ENCODE measurements at places on chromosomes 1 and 21.

GRCh38 chr1:231693361-231694074, 66.9 kb downstream of the DISC1 start:
- DNase-seq: no peak

GRCh38 chr1:175341631-175342429, 149.3 kb upstream of the KIAA0040 start:
- DNase-seq: no peak

DNA sequence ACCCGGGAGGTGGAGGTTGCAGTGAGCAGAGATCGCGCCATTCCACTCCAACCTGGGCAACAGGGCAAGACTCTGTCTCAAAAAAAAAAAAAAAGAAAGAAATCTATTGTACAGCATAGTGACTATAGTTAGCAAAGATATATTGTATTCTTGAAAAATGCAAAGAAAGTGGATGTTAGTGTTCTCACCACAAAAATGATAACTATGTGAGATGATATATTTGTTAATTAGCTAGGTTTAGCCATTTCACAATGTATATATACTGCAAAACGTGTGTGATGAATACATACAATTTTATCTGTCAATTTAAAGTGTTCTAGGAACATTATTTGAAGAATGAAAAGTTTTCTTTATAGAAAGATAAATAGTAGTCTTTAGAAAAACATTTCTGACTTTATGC, 179.9 kb downstream of the AK5 start:
- DNase-seq: no peak

DNA sequence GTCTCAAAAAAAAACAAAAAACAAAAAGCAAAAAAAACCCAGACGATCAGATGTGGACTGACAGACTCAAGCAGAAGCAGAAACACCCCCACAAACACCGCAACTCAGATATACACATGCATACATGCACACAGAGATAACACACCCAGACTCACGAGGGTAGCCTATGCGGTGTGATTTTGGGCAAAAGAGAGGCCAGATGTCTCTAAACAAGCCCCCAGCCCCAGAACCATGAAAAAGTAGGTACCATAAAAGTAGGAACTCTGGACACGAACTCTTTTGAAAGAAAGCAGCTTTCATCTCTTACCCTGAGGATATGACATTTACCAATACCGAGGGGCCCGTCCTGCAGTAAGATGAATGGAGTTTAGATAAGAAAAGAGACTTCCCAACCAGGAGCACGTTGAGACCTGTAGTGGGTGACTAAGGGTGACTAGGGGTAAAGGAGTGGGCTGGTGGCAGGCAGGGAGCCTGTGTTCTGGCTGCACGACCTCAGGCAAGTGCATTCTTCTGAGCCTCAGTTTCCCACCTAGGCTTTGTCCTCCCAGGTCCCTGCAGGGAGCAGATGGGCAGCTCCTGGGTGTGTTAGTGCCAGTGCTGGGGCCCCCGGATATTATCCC, 1.5 kb upstream of the TINAGL1 start:
- no peak for DNase-seq

GRCh38 chr1:212545941-212546635, 62.5 kb upstream of the ATF3 start:
- no peak for DNase-seq

- no peak for DNase-seq
Measured at GRCh38 chr1:205589046-205589445, 42.8 kb downstream of the ELK4 start.

DNA sequence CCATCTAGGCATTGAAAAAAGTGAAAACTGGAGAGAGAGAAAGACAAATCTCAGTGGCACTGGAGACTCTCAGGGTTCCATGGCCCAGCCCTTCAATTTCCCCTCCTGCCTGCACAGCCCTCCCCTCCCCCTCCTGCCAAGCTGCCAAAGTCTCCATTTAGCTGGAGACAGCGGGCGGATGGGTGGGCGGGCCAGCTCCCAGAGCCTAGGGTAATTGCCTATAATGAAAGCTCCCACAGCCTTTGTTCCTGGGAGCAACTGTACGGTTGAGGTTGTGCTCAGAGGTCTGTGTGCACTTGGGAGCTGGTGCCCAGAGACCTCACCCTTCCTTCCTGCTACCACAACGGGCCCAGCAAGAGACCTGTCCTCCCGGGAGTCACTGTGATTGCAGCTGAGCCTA, 89.6 kb downstream of the NAV1 start:
- DNase-seq: no peak

DNA sequence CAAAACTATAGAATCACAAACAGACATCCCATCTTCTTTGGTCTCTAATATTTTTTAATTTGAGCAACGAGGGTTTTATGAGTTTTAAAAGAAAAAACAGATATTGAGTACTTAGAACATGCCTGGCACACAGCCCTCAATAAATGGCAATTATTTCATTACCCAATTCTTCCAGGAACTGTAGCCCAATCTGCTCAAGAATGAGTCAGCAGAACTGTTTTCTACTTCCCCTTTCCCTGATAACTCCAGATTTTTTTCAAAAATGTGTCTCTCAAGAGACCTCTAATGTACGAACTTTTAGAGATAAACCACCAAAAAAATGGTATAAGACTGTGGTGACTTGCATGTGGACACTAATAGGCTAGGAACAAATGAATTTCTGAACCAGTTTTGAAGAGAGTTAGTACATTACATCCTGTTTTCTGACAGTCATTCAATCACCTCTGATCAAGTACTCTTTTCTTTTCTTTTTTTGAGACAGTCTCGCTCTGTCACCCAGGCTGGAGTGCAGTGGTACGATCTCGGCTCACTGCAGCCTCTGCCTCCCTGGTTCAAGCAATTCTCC, 11.5 kb downstream of the ABL2 start:
- DNase-seq: no peak

DNA sequence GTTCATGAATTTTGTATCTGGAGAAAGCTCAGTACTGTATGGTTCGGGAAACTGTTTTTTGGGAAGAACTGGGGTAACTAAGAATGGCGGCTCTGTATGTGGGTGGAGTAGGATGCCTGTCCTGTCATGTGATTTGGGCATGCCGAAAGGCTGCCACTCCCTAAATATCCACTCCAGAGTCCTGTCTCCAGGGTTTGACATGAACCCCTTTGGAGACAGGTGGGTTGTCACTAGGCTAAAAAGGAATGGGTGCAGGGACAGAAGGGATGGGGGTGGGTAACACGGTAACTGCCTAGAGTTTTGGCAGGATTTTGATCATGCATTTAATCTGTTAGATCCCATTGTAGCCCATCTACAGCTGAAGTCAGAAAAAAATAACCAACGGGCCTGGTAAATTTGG, 150.1 kb downstream of the KCNJ6 start:
- no peak for DNase-seq

GRCh38 chr1:236041631-236042618, 23.0 kb downstream of the NID1 start:
- DNase-seq: no peak

- DNase-seq: no peak
Measured at GRCh38 chr1:179016706-179017382, 8.8 kb upstream of the FAM20B start.

- DNase-seq: no peak
Measured at GRCh38 chr1:39127513-39127912, 77.0 kb upstream of the MACF1 start.

- no peak for DNase-seq
Measured at GRCh38 chr1:155645648-155646047, 35.6 kb downstream of the MSTO1 start.

DNA sequence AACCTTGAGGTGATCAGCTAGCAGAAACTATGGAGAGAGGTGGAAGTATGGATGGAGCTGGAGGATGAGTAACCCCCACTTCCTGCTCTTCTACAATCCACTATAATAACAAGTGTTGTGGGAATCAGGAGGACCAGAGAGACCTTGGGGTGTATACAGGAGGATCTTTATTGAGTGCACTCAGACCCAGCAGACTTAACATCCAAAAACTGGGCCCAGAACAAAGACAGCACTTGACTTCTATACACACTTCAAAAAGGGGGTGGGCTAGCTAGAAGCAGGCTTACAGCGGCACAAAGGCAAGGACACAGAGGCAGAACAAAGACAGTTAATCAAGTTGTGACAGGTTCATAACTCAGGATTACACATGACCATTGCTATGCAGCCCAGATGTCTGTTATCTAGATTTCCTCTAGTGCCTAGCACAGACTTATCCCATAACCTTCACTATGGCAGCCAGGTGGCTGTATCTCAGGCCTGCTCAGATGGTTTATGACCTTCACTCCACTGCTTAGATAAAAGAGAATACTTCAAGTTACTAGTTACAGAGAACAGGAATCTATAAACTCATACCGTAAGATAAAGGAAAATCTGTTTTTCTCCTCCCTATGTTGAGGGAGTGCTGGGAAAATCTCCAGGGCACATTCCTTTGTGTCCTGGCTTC, 36.1 kb upstream of the PADI2 start:
- no peak for DNase-seq

- no peak for DNase-seq
Measured at GRCh38 chr1:214422137-214422671, 129.2 kb downstream of the PTPN14 start.

- no peak for DNase-seq
Measured at GRCh38 chr1:53430261-53430660, 28.9 kb upstream of the DMRTB1 start.

DNA sequence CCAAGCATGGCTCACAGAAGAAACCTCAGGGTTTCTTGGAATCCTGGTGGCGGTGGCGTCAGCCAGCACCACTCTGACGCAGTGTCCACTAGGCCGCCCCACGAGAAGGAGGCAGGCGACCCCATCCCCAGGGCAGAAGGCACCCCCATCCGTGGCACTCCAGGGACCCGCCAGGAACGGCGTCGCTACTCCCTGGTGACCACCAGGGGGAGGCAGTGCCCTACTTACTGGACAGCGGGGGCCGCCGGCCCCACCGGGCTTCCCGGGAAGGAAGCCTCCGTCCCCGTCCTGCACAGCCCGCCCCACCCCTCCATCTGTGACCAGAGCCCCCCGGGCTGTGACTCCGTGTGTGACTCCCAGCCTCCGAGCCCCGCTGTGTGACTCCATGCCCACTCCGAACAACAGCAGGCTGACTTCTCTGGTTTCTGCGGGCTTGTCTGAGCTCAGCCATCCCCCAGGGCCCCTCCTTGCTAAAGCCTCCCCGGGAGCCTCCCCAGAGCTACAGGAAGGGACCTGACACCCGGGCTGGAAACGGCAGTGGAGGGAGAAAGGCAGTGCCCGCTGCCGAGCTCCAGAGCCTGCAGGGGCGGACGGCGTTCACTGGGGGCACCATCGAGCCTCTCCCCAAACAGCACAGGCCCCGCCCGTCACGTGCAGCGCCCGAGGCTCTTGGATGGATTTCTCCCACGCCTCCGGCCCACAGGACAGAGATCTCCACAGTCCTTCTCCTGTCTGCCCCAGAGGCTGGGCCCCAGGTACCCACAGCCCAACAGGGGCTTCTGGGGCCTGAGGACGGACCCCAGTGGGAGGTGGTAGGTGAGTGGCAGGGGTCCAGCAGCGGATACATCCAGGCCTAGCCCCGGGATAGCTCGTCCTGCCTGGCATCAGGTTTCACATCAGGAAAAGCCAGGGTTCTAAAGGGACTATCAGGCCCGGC, 21.1 kb downstream of the KIF17 start:
- DNase-seq: peak; percentile 96

DNA sequence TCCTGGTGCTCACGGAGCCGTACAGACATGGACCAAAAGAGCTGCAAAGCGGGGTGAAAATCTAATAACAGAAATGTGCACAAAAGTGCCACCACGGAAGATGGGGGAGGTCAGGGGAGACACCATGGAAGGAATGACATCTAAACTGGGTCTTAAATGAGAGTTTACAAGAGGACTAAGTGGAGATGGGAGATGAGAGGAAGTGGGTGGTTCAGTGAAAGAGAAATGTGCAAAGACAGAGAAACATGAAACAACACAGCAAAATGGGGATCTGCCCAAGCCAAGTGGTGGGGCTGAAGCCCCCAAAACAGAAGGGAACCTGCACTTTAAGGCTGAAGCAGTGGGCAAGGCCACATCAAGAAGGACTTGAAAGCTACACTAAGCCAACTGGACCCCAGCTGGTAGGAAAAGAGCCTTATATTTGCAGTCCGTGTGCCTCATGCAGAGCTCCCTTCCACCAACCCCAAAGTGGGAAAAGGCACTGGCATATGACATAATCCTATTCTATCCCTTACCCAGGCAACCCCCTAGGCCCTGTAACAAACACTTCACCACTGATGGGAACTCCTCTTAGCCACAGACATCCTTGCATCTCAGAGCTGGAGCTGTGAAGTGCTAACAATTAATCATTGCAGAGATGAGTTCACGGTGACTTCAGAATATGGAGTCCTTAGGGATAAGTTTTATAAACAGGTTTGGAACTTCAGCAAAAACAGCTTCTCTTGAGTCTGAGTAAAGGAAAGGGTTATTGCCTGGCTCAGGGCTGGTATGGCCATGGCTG, 198.6 kb upstream of the EDN2 start:
- no peak for DNase-seq

GRCh38 chr1:31354283-31354682, 18.6 kb downstream of the FABP3 start:
- DNase-seq: no peak

GRCh38 chr1:234555390-234556024, 54.5 kb downstream of the IRF2BP2 start:
- no peak for DNase-seq

DNA sequence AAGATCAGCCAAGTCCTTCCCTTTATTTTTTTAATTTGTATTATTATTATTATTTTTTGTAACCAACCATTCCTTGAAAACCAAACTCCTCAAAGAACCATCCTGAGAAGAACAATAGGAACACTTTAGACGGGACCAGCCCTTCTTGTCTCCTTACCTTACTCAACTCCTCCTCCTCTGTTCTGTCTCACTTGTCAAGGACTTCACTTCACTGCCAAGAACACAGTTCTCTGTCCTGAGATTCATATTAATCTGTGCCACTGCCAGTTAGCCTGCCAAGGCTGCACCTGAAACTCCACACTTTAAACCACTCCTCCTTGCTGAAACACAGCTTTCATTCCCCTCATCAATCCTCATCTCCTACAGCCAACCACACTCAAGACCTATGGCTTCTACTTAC, 73.8 kb upstream of the ATP1A1 start:
- no peak for DNase-seq

- DNase-seq: no peak
Measured at GRCh38 chr1:175303201-175303707, 110.7 kb upstream of the KIAA0040 start.

- no peak for DNase-seq
Measured at GRCh38 chr1:51628715-51629590, 12.1 kb downstream of the OSBPL9 start.
